Lung (tissue), 17 donors: ENCODE measurements at places on chromosomes 4 and X. TPM values are rescaled to one million over a fixed set of nuclear protein-coding genes. Genes with fewer than 3 reads are reported as not detected.

GRCh38 chr4:17667253-17667652 lies 52.8 kb downstream of the MED28 start:
- no peak for DNase-seq

DNA sequence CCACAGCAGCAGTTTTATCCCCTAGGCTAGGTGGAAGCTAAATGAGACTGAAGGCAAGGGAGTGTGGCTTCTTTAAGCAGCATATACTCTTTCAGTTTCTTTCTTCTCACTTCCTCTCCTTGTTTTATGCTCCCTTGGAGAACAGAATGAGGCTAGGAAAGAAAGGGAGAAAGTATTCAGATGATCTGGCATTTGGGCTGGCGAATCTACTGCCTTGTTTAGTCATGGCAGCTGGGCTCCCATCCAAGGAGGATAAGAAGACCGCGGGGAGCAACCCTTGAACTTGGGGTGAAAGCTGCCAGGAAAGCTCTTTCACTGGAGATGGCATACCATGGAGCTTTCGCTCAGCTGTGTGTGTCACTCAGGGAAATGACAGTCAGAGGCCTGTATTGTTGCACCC lies 72.1 kb downstream of the ARHGEF38 start:
- no peak for DNase-seq

GRCh38 chrX:2608638-2609430 lies 82.3 kb upstream of the CD99 start:
- DNase-seq: peak; percentile 87

GRCh38 chr4:189202182-189202868 lies 738.3 kb upstream of the FRG1 start:
- DNase-seq: peak; percentile 84

- no peak for DNase-seq
Measured at GRCh38 chrX:130155564-130155963, 10.1 kb downstream of the AIFM1 start.

GRCh38 chr4:169945636-169946035 lies 80.6 kb downstream of the MFAP3L start:
- no peak for DNase-seq

DNA sequence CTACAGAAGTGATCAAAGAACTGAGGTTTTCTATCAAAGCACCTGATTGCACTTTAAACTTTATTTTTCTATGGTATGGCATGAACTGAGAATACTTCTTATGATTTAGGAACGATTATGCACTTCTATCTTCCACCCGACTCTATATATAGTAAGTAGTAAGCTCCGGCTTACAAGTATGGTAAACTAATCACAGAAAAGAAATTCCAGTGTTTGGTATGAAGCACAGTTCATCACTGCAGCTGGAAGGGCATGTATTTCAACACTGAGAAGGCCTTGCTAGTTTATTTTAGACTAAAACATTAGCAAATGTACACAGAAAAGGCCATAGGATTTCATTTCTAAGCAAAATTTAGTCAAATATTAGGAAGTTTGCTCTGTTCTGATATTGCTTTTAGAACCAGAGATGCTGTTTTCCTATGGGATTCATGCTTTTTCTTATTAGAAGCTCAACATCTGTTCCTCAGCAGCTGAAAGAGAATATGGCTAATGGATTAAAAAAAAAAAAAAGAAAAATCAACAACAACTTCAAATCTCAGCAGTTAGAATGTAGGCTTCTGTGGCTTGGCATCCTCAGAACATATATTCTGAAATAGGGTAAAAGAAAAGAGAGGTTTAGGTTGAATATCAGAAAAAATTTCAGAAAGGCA lies 273.5 kb downstream of the C4orf33 start:
- DNase-seq: no peak

The IKBKG gene
- total RNA-seq: 58.3 TPM

GRCh38 chr4:11715753-11716521 lies 287.2 kb upstream of the HS3ST1 start:
- no peak for DNase-seq

GRCh38 chr4:7585768-7586167 lies 151.0 kb upstream of the PSAPL1 start:
- DNase-seq: no peak

The CYSLTR1 gene
- 5.4 TPM for total RNA-seq

DNA sequence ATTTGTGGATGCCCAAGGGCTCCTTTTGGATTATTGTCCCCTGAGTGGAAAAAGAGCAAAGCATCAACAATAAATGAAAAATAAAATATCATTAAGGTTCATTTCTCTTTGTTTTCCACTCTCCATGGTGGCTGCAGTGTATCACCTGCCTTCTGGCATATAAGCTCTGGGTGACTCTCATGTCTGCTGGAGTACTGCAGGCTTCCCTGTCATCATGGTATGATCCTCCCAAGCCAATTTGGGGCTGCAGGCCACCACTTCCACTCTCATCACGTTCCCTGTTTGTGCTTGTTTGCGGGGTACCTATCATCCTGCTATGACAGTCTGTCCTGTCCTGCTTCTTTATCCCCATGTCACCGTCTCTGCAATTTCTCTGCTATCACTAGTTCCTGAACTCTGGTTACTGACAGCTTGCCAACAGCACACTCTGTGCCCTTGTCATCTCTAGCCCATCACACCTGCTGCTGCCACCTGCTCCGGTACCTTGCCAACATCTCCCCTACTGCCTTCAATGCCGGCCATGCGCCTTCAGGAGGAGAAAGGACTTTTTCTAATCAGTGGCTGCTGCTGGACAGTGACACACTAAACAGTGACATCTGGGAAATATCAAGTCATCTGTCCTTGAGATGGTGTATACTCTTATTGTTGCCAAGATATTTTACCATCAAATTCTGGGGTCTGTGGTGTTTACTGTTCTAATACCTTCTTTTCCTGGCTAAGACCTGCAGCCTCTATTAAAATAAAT lies 23.0 kb upstream of the FGF5 start:
- no peak for DNase-seq

- DNase-seq: peak; percentile 24
Measured at GRCh38 chr4:37890801-37891259, at the start of gene TBC1D1. TSS of gene TBC1D1 (plus strand) at chr4:37891084. CDS start at chr4:37902096, 11,012 bp downstream.

DNA sequence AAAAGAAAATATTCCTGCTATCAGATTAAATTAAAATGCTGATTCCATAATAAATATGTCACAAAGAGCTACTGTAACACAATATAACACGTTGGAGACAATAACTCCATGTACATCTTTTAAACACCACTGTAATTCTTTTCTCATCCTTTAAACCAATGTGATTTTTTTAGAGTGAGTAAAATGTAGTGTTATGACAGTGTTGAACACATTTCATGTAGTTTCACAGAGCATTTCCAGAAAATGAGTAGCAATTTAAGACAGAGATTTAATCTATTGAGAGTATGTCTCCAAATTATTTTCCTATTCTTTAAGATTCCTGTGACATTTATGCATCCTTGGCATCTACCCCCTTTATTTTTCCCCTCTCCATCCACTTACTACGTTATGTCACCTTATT lies 17.1 kb upstream of the PRRG1 start:
- no peak for DNase-seq

GRCh38 chr4:108247387-108248049 lies 78.8 kb upstream of the LEF1 start:
- DNase-seq: peak; percentile 70
